ENCODE measurements at places on chromosomes 7 and 10. TPM values are rescaled to one million over a fixed set of nuclear protein-coding genes. Genes with fewer than 3 reads are reported as not detected.

Gene TMEM26
- not detected for total RNA-seq

Gene GIMAP2
- total RNA-seq, result 0.21 TPM

Gene ECHS1
- 45.8 TPM for total RNA-seq

Gene ZSCAN21
- 15.4 TPM for total RNA-seq

Gene CCDC146
- total RNA-seq, result 6.8 TPM

Gene DTX2
- 32.6 TPM for total RNA-seq

Gene CLDN4
- total RNA-seq, result 44.1 TPM

Gene KAZALD1
- total RNA-seq, result 2.4 TPM

All from nasal cavity respiratory epithelium epithelial cell of viscerocranial mucosa (primary cell).